ENCODE measurements at places on chromosomes 5 and 9.

- DNase-seq, result no peak
Observed at GRCh38 chr5:154559398-154560276, 81.6 kb upstream of the HAND1 start.

GRCh38 chr5:6448141-6448491 is 543 bp upstream of the UBE2QL1 start:
- no peak for DNase-seq

DNA sequence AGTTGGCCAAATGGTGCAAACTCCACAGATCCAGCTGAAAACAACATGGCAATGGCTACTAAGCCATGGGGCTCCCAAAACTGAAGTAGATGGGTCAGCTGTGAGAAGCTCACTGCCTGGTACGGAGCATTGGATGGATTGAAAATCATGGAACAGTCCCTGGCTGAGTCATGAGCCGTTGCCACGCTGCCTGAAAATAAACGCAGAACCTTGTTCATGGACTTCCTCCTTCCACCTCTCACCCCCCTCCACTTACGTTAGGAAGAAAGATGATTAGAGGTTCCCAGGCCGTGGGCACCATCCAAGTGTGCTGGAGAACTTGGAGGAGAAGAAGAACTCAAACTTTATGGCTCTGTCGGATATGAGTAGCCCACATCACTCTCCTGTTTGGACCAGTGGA is 6.8 kb upstream of the DIPK1B start:
- no peak for DNase-seq

DNA sequence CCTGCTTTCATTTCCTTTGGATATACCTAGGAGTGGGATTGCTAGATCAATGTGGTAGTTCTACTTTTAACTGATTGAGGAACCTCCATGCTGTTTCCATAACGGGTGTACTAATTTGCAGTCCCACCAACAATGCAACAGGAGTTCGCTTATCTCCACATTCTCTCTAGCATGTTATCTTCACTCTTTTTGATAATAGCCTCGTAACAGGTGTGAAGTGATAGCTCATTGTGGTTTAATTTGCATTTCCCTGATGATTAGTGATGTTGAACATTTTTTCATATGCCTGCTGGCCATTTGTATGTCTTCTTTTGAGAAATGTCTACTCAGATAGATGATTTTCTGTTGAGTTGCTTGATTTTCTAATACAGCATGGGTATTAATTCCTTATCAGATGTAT is 142.2 kb downstream of the ZNF462 start:
- no peak for DNase-seq

DNA sequence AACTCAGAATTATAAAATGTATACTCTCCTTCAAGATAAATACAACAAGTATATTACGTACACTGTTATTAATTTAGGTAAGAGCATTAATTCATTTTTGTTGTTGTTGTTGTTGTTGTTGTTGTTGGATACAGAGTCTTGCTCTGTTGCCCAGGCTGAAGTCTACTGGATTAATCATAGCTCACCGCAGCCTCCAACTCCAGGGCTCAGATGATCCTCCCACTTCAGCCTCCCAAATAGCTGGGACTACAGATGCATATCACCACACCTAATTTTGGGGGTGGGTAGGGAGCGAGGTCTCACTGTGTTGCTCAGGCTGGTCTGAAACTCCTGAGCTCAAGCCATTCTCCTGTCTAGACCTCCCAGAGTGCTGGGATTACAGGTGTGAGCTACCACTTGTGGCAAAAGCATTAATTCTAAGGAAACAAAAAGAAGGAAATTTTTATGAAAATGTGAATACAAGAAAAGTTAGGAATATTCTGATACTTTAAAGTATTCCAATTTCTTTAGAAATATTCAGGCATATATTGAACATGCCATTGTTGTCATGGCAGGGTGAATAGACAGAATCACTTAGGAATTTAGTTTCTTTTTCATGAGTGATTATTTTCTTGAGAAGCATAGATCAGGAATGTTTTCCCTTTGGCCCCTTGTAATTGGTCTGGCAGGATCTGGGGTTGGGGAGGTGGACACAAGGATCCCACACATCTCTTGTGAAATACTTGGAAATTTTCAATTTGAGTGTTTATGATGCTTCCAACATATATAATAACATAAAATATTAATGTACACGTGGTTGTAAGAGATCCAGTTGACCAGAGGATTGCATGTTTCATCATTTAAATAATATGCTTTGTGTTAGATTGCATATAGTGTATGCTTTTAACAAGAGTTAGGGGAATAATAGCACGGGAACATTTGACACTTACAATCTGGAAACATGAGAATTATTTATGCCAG is 263.6 kb downstream of the FANCC start:
- no peak for DNase-seq

GRCh38 chr5:115419846-115420585 is 123.6 kb upstream of the CCDC112 start:
- no peak for DNase-seq

GRCh38 chr9:5596173-5596572 is 32.7 kb upstream of the RIC1 start:
- no peak for DNase-seq

GRCh38 chr9:17962747-17963146 is 383.9 kb downstream of the SH3GL2 start:
- DNase-seq, result no peak

- DNase-seq, result no peak
Observed at GRCh38 chr9:110105107-110105506, 102.9 kb downstream of the C9orf152 start.

GRCh38 chr9:72533322-72533721 is 11.9 kb downstream of the TMC1 start:
- no peak for DNase-seq

DNA sequence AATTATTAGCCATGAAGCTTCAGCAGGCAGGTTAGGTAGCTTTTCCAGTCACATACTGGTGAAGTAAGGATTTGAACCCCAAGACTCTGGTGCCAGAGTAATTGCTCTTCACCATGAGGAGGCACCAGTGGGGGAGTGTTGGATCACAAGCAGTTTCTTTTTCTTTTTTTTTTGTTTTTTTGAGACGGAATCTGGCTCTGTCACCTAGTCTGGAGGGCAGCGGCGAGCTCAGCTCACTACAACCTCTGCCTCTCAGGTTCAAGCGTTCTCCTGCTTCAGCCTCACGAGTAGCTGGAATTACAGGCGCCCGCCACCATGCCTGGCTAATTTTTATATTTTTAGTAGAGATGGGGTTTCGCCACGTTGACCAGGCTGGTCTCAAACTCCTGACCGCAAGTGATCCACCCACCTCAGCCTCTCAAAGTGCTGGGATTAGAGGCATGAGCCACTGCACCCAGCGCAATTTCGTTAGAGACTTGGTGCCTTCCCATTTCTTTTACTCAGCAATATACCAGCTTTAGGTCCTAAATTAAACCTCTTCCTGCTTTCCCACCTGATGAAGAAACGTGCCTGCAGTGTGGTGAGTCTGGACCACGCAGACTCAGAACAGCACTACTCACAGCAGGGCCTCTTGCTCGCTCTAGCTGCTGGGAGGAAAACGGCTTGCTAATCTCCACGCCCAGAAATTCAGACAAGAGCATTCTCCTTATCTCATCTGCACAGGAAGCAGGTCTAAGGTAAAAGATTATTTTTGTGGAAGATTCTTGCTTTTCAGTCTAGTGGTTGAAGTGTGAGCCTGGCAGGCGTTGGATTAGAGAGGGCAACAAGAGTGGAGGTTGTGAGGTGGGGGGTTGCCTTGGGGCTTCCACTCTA is at the start of gene S100Z:
TSS of gene S100Z (plus strand) at position 596 of the 873 bp plus-strand sequence. CDS start 25,346 bp downstream, outside the sequence.
- DNase-seq, result no peak

DNA sequence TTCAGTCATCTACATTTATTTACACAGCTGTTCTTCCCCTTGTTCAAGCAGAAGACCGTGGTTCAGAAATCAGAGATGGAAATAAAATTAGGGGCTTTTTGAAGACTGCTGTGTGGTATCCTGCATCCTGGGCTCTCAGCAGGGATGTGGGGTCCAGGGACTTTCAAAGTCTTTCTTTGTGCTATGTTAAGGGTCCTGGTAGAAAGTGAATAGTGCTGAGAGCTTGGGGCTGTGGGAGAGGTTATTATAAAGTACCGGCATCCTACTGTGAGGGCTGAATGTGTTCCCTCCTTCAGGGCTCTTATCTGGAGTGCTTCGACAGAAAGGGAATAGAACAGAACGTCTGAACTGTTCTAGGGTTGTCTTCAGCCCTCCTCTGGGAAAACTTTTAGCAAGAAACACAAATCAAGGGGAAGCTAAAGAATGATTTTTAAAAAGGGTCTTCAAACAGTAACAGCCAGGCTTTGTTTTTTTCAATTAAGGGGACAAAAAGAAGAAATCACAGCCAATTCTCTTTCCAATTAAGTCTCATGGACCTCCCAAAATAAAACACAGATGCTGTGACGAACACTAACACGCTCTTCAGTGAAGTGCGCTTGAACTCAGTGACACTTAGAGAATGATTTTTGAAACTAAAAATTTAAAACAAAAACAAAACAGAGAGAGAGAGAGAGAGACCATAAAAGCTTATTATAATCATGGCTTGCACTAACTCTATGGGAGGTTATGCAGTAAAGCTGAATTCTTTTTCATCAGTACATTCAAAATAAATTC is 15.7 kb upstream of the SLC1A3 start:
- no peak for DNase-seq

DNA sequence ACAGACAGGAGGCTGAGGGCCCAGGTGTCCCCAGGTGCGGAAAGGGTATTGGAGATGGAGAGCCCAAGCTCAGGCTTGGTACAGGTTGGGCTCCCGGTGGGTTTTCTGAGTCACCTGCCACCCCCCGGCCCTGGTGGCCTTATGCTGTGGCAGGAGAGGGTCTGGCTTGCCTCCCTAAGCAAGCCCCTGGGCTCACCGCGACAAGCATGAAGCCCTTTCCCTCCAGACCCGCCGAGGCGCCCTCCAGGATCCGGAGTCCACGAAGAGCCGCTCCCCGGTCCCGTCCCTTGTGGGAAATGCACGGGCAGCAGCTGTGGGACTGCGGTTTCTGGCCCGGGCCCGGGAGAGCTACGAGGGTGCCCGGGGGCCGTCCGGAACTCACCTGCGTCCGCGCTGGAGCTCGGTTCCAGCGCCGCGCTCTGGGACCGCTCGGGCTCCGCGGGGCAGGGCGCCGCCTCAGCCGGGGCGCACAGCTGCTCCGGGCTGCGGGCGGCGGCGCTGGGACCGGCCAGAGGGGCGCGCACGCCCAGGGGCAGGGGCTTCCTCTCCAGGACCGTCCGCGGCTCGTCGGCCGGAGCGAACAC is 757 bp downstream of the SAPCD2 start:
- no peak for DNase-seq

DNA sequence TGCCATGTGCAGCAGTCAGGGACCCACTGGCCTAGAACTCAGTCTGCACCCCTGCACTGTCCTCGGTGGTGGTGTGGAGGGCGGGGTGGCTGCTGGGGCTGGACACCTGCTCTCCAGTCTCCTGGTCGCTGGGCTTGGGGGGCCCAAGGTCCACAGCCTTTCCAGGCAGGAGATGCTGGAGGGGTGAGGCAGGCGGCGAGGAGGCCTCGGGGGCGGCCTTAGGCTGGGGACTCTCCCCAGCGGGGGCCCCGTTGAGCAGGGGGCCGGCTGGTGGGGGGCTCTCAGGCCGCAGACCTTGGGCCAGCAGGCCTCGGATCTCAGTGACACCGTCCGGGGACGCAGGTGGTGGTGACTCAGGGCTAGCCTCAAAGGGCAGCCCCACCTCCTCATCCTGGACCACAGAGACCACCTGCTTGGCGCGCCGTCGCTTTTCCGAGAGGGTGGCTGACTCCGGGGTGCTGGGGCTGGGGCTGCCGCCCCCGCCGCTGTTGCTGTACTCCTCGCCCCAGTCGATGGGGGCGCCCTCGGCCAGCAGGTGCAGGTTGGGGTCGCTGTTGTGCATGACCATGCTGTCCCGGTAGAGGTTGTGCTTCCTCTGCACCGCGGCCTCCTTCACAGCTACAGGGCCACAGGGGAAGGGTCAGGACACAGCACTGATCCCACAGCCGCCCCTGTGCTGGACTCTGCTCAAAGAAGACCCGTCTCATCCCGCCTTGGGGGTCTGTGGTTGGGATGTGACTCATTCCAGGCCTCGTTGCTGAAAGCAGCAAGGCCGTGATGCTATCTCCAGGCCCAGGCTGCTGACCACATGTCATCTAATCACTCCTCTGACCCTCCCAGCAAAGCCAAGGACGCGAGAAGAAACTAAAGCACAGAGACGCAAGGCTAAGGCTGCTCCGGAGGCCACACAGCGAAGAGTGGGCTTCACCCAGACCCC is 55.8 kb downstream of the LRSAM1 start:
- no peak for DNase-seq

DNA sequence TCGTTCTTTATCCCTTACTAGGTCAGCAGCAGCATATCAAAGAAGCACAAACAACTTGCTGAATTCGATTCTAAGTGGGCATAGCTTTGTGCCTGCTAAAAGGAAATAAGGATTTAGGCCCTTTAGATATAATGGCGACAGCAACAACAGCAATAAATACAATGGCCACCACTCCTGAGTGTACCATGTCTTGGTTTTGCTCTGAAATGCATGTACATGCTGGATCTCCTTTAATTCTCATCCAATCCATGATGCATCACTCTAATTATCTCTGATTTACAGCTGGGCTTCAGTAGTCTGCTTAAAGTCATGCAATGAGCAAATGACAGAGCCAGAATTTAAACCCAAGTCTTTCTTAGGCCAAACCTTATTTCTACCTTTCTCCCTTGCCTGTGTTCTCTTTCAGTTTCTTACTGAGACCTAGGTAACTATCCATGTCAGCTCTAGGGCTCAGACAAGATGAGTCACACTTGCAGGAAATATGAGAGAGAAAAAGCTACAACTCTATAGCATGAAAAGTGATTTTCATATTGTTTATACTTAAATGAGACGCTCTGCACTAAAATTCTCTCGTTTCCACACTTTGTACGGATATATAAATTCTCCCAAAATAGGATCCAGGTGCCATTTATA is 111.8 kb downstream of the HMHB1 start:
- no peak for DNase-seq

DNA sequence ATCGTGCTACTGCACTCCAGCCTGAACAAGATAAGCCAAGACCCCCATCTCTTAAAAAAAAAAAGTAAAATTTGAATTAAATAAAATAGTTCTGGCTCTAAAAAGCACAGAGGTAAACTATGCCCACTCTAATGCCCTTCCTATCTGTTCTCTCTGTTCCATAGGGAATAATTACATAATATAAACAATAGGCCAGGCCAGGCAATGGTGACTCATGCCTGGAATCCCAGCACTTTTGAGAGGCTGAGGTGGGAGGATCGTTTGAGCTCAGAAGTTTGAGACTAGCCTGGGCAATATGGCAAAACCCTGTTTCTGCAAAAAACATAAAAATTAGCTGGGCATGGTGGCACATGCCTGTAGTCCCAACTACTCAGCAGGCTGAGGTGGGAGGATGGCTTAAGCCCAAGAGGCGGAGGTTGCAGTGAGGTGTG is 47.4 kb downstream of the MYO10 start:
- no peak for DNase-seq

GRCh38 chr5:59346514-59346913 is 547.0 kb downstream of the PDE4D start:
- DNase-seq, result no peak

GRCh38 chr5:94968507-94969095 is 316.3 kb downstream of the MCTP1 start:
- DNase-seq, result no peak

GRCh38 chr9:120646948-120647347 is 67.0 kb upstream of the CDK5RAP2 start:
- DNase-seq, result no peak

All from stimulated activated CD8-positive, alpha-beta memory T cell treated with anti-CD3 and anti-CD28 coated beads, Interleukin-2, amount 100 ng/mL, for 1 hour (primary cell).